ENCODE measurements at places on chromosomes 2 and 18.
A peak's percentile ranks its signal among the peaks of the same experiment; 100 is the strongest.

DNA sequence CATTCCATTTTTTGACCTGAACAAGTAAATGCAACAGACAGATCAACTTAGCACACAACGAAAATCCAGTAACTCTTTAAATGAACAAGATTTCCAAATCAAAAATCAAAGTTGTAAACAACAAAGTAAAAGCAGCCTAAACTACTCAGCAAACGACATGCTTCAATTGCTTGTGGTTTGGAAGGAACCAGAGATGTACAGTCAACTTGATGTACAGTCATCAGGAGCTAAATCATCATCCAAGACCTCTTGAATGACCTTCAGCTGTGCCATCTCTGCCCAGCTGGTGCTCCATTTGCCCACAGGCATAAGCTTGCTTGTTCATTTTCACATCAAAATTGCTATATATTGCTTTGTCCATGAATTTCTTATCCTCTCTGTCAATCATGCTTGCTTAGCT, 109.8 kb downstream of the UPP2 start:
- DNase-seq: no peak

- no peak for DNase-seq
Measured at GRCh38 chr2:108905906-108906305, 83.1 kb downstream of the EDAR start.

DNA sequence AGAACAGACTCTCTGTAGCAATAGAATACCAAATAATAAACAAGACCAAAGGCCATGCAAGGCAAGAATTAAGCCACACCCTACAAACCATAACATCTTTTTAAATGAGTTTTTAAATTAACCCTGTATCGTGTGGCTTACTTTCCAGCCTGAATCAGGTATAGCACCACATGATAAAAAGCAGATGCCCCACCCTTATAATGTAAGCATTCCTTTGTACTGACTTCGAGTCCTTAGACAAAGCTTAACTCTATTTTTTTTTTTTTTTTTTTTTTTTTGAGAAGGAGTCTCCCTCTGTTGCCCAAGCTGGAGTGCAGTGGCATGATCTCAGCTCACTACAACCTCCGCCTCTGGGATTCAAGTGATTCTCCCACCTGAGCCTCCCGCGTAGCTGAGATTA, 1.7 kb upstream of the C2orf42 start:
- no peak for DNase-seq

DNA sequence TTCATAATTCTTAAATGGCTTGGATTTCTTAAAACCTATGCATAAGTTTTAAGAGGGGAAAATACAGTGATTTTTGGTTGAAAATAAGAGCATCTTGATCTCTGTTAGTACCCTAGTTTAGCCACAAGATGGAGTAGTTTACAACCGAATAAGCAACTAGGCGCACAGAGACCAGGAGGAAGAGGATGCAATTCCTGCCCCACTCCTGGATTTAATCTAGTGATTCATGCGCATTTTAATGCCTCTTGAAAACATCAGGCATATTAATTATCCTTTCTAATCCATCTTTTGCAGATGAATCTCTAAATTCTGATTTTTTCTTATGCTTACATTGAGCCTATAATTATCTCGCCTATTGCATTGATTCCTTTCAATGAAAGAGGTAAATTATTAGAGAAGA, 76.7 kb downstream of the MRPS9 start:
- DNase-seq: no peak

- no peak for DNase-seq
Measured at GRCh38 chr2:86396291-86396785, 44.8 kb upstream of the KDM3A start.

DNA sequence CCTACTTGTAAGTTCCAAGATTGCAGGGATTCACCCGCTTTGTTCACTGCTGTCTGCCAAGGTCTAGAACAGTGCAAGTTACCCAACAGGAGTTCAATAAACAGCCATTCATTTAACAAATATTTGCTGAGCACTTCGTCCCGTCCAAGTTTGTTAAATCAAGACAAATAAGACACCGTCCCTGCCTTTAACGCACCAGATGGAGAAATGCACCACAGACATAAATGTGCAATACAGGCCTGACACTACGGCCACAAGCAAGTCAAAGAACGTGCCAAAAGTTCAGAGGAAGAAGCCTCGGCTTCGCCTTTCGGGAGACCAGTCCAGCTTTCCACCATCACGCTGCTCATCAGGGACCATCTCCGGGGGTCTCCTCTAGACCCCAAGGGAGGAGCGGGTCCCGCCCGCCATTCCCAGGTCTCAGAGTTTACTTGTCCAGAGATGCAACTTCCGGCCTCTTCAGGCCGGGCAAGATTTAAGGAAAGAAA, 429 bp downstream of the C2orf76 start:
- no peak for DNase-seq

GRCh38 chr2:219334076-219334475, 1.5 kb upstream of the RESP18 start:
- no peak for DNase-seq

DNA sequence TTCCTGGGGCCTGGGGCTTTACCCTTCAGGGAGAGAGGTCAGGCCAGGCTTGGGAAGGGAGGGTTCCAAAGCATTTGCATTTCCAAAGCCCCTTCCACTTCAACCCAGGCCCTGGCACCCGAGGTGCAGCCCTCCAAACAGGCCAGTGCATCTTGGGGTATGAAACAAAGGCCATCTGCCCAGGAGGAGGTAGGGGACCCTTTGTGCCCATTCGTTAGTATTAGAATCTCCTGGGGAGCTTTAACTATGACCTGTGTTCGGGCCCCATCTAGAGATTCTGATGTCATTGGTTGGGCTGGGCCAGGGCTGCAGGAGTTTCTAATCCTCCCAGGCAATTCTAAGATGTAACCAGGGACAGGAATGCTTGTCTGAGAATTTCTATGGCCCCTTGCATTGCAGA, 73.6 kb downstream of the CIB4 start:
- DNase-seq: peak; percentile 15

DNA sequence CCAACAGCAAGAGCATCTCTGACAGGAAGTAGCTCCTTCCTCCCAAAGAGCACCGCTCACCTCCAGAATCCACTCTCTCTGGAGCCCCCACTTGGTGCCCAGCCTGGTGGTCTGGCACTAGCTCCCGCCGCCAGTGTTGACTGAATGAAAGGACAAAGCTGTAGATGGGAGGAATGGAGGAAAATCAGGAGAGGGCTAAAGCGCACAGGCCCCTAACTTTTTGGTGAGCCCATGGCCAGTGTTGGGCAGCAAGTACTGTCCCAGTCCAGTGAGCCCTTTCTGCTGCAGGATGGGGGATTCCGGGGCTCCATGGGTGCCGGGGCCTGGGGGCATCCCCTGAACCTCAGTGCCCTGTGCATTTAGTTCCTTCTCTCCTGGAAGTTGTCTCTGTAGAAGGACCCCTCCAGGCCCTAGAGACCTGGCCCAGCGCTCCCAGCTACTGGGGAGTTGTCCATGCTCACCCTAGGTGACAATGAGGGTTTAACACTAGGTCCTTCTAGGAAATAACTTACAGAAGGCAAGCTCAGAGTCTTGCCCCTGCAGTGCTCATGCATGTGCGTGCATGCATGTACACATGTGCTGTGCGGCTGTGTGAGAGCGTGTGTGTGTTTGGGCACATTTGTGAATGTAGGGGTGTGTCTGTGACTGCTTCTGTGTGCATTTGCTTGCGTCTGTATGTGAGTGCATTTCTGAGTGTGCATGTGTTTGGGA, 33.6 kb downstream of the GLI2 start:
- no peak for DNase-seq

DNA sequence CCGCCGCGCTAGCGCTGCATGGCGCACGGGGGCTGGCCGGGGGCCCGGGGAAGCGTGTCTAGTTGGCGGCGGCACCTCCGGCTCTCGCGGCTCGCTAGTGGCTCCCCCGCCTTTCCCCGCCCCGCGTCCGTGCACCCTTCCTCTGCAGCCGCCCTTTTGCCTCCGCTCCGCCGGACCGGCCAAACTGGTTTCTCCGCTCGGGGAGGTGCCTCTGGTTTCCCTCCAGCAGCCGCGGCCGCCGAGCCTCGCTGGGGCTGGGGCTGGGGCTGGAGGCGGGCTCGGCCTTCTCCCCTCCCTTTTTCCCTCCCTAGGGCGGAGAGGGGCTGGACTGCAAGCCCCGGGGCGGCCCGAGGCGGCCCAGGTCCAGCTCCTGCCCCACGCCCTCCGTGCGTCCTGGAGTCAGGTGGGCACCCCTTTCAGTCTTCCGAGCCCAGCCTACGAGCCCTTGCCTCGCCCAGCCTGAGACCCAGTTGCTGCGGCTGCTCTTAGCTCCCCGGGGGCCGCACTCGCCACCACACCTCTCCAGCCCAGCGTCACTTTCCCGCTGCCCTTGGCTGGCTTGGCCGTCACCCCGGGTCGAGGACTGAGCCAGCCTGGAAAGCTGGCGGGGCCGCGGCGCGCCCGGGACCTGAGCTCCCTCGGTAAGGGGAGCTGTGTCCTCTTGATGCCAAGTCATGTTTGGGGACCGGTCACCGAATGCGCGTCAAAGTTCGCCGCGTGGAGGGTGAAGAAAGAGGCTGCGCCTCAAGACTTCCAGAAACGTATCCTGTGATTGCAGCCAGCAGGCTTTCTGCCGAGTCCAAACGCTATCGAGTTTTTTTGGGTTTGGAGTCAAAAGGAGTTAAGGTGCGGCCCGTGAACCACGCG, at the start of gene ATP8B1:
ATP8B1 (minus strand) TSS at position 213 of the 867 bp plus-strand sequence. CDS start 71,508 bp downstream, outside the sequence.
- peak; percentile 77 for DNase-seq

DNA sequence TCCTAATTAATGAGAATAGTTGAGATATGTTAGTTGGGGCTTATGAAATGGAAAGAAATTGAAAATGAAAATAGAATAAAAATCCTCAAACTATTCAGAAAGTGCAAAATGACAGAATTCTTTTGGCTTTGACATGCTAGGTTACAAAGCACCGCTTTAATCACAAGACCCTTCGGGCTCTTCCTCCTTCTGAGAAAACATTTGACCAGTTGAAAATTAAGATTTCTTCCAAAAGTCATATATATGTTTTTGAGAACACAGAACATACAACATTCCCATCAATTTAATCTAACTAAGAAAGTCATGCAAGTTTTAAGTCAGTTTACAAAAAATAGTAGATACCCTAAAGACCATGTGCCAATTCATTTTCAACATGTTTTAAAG, 2.2 kb upstream of the SLC40A1 start:
- DNase-seq: no peak

- no peak for DNase-seq
Measured at GRCh38 chr2:202771741-202772460, 99.7 kb downstream of the ICA1L start.

- DNase-seq: no peak
Measured at GRCh38 chr2:234187646-234188174, 137.2 kb downstream of the SPP2 start.

DNA sequence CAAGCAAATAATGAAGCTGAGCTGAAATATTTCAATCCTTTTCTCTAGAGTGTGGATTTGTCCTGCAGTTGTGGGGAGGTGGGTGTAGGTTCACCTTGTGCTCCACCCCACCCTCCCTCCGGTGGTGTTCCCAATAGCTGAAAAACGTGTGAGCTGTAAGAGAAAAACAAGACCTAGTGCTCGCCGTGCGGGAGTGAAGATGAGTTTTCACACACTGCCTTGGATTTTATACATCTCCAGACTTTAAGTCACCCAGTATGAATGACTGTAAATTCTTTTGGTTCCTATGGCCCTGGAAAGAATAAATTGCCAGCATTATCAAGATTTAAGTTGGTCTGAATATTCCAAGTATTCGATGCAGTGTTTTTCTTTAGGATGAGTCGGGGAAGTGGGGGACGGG, 1.9 kb upstream of the SOX11 start:
- no peak for DNase-seq

GRCh38 chr18:58447402-58448095, 181.3 kb downstream of the ALPK2 start:
- no peak for DNase-seq

DNA sequence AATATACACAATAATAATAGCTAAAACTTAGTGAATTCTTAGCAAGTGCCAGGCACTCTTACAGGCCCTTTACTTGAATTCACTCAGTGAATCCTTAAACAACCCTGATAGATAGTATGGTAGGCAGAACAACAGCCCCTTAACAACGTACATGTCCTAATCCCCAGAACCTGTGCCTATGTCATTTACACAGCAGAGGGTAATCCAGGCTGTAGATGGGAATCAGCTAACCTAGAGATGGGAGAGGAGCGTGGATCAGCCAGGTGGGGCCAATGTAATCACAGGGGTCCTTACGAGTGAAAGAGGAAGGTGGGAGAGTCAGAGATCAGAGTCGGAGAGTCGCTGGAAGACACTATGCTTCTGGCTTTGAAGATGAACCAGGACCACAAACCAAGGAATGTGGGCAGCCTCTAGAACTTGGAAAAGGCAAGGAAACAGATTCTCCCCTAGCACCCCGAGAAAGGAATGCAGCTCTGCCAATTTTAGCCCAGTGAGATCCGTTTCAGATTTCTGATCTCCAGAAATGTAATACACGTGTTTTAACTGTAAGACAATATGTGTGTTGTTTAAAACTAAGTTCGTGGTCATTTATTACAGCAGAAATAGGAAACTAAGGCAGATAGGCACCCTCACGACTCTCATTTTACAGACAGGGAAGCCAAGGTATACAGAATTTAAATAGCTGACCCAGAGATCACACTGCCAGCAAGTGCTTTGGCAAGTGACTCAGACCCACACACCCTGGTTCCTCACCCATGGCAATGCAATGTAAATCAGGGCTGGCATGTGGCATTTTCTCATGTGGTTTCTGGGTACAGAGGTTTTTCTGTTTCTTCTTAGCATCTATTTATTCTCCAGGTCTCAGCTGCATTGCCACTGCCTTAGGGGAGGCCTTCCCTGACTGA, 68.9 kb downstream of the DOCK10 start:
- DNase-seq: no peak

GRCh38 chr2:64501946-64502345, 22.2 kb upstream of the AFTPH start:
- no peak for DNase-seq

GRCh38 chr2:54226260-54226659, 29.8 kb downstream of the TSPYL6 start:
- no peak for DNase-seq

DNA sequence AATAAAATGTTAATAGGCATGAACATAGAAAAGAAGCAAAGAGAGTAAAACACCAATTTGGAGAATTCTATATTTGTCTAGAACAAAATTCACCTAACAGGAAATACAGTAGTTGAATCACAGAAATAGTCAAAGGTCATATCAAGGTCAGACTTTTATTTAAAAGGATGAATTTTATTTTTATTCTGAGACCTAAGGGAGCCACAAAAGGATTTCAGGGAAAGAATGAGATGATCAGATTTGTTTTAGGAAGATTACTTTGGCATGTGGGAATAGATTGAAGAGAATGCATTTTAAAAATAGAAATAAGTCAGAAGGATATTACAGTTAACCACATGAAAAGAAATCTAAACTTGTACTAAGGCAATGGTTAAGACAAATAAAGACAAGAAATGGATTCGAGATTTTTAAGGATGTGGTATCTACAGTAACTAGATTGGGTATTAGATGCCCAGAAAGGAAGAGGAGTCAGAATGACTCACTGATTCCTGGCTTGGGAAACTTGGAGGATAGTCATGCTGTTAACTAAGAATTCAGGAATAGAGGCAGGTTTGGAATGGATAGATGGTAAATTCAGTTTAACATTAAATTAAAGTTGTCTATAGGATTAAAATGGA, 56.0 kb downstream of the METTL4 start:
- DNase-seq: no peak

Data from left forelimb (tissue), 1 donor.